ENCODE measurements at places on chromosomes 1 and 21. TPM values are rescaled to one million over a fixed set of nuclear protein-coding genes. Genes with fewer than 3 reads are reported as not detected.

The FNBP1L gene
- 32.7 TPM for total RNA-seq

The CCDC185 gene
- total RNA-seq: not detected

The KRTAP7-1 gene
- not detected for total RNA-seq

The KDF1 gene
- total RNA-seq: 27.0 TPM

The MSH4 gene
- 0.35 TPM for total RNA-seq

The LDLRAD1 gene
- total RNA-seq: not detected

The CHAF1B gene
- total RNA-seq: 4.7 TPM

The OLFML2B gene
- total RNA-seq: 1.4 TPM

The NTNG1 gene
- 2.5 TPM for total RNA-seq

The E2F2 gene
- total RNA-seq: 18.0 TPM

The RPTN gene
- total RNA-seq: not detected

The RGS1 gene
- total RNA-seq: 82.0 TPM

The MAN1C1 gene
- total RNA-seq: 6.1 TPM

The KCNA2 gene
- total RNA-seq: 0.46 TPM

The CAMSAP2 gene
- 7.1 TPM for total RNA-seq

The ZNF683 gene
- 0.19 TPM for total RNA-seq

The TCP10L gene
- total RNA-seq: 2.1 TPM

The NCAM2 gene
- 4.0 TPM for total RNA-seq

All from mucosa of descending colon (tissue), 3 donors.